NCI-H1105 (cell line): ENCODE measurements at places on chromosomes 11 and 22.

DNA sequence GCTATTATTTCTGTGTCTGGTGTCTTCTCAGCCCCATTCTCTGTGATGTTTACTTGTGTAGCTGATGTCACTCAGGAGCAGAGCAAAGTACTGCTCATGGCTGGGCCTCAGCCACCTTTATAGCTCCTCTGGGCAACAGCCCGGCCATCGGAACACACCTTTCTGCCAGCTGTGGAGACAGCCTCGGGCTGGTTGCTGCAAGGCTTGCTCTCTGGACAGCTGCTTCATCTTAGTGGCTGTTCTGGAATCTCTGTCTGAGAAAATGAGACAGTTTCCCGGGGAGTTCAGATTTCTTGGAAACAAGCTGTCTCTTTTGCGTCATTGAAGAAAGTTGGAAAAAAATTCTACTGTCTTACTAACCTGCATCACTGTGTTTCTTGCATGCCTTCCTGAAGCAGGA, 20.0 kb downstream of the THY1 start:
- DNase-seq, result no peak

DNA sequence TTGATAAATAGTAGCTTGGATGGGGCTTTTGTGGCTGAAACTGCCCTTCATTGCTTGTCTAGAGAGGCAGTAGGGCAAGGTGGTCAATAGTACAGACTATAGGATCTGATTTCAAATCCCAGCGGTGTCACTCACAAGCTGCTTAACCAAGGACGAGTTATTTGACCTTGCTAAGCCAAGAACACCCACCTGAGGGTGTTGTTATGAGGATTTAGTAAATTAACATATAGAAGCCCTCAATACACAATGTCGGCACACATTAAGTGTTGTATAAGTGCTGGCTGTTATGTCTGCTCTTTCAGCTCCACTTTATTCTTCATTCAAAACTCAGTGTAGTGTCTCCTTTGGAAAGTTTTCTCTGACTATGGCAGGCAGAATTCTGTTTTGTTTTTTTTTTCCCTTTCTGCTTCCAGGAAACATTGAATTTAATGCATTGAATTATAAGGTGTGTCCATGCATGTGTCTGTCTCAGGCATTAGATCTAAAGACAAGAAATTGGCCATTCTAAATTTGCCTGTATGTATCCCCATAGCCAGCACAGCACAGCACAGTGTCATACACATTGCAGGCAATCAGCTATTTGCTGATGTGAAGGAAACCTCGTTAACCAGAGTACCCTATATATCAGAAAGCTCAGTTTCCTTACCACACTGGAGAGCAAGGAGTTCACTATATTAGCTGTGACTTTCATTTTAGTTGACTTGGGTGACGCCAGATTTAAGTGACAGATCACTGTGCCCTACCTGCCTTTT, 212.1 kb downstream of the NELL1 start:
- DNase-seq, result no peak

GRCh38 chr11:47854667-47855066, 6.5 kb upstream of the NUP160 start:
- no peak for DNase-seq

- DNase-seq, result no peak
These were observed 7.5 kb downstream of the ALG8 start for GRCh38 chr11:78131956-78132355.

- no peak for DNase-seq
These were observed 33.1 kb upstream of the CYB5R3 start for GRCh38 chr22:42682113-42682851.

- no peak for DNase-seq
These were observed 5.7 kb downstream of the PATE2 start for GRCh38 chr11:125772834-125773505.

DNA sequence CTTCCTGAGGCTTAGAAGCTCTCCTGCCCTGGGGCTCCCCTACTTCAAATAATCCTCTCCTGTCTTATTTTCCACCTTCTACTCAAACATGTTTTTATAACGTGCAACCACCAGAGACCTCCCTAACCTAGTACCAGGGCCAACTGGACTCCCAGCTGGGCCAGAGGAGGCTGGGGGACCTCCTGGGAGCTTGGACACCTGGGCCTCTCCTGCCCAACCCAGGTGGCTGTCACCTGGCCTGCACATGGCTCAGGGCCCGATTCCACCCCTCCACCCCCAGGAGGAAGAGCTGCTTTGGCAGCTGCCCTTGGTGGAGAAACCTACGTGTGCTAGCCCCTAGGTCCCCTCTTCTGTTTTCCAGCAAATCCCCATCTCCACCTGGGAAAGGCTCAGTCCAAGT, 105.2 kb downstream of the ABTB2 start:
- no peak for DNase-seq

- no peak for DNase-seq
These were observed 261.9 kb upstream of the PLET1 start for GRCh38 chr11:112522536-112522935.

DNA sequence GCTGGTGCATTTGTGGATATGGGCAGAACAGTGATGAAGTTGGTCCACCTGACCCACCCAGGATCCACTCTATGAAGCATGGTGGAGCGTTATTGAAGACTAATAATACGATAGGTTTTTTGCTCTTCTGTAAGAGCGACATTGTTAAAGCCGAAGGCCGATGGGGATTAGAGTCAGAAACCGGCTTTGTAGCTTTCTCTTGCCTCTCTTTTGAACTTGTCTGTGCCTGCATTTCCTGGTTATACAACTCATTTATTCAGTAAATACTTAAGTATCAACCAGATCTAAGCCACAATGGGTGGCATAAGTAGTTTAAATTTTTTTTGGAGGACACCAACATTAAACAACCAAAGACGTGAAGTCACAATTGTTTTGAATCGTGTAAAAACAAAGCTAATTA, 93.4 kb downstream of the ARHGAP42 start:
- DNase-seq, result no peak

DNA sequence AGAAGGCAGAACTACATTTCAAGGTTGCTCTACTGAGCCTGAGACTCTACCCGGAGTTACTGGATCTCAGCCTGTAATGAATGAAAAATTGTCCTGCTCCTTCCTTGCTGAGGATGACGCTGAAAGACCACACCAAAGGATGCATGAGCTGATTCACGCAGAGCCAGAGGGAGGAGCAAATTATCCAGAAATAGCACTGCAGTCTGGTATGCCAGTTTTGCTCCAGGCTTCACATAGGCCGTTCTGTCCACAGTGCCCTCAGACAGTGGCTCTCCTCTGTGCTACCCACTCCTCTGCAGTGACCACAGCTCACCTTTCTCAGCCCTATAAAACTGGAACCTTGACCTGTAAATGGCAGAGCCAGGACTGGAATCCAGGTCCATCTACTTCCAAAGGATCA, 79.3 kb upstream of the GALNT18 start:
- no peak for DNase-seq

DNA sequence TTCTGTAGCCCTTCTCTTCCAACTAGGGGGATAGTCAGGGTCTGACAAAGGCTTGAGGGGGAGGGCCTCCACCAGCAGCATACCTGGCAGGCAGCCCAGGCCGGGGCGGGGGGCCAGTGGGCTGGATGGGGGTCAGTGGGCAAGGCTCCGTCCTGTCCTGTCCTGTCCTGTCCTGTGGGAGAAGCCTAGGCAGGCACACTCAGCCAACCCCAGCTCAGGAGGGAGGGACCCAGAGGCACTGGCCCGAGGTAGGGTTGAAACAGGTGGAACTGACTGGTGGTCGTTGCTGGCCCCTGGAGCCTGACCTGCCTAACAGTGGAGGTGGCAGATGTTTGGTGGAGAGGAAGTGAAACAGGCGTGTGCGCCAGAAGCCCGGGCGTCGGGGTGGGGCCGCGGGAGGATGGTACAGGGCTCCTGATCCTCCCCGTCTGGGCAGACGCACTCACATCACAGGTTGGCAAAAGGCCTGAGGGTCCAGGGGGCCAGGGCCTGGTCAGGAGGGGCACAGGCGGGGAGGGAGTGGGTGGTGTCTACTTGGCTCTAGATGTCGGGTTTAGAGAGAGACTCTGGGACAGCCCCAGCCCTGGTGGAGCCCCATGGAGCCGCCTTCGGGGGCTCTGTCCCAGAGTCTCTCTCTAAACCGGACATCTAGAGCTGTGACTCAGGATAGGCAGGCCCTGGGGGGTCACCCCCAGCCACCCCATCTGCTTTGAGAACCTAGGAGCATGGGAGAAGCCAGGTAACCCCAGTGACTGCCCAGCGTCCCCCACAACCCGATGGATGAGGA, 32.5 kb upstream of the GRAMD4 start:
- peak; percentile 26 for DNase-seq

- no peak for DNase-seq
These were observed 15.2 kb downstream of the NRIP3 start for GRCh38 chr11:8988329-8989234.

DNA sequence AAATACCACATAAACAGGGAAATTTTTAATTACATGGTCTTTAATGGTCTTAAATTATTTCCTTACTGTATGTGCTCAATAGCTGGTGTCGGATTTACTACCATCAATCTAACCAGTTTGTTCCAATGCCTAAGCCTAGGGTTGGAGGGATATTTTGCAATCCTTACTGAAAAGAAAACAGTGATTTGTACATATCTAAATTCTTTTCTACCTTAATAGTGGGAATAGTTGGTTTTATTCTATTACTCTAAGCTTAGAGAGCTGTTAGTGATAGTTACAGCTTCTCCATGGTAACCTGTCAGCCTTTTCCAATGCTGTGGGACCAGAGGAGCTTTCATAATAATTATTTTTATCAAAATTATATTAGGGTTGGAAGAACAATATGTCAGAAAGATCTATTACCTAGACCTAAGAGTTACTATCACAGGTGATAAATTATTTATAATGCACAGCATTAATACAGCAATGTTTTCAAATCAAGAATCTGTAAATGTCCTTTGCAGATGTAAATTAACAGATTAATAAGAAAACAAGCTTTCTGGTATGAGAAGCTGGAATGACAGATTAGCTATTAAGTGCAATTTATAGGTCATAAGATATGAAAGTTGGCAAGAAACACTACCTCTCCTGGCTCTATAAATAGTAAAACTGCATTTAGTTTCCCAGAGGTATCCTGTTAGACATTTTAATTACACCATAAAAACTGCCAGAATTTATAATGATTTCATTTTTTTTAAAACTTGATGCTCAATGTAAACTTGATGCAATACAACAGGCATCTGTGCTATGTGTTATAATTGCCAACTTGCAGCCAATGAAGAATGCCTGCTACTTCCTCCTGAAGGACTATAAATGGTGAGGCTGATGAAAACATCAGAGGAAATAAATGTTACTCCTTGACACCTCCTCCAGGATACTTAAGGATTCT, 262.0 kb upstream of the PITPNB start:
- no peak for DNase-seq

GRCh38 chr22:37232140-37232998, 11.7 kb downstream of the RAC2 start:
- no peak for DNase-seq

DNA sequence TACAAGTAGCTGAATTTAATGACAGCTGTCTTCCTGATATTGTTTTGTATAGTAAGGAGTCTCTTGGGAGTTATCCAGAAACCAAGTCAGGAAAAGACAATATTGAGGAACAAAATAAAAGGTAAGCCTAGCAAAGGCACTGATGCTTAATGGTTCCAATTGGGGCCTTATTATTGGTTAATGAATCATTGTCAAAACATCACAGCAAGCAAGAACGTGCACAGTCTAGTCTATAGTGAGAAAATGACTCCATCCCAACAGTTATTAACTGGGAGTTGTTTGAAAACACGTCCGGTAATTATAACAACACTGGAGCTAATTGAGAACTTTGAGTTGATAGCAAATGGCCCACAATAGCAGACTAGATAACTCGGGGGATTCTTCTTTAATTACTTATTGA, 17.7 kb downstream of the BSX start:
- DNase-seq, result peak; percentile 77

DNA sequence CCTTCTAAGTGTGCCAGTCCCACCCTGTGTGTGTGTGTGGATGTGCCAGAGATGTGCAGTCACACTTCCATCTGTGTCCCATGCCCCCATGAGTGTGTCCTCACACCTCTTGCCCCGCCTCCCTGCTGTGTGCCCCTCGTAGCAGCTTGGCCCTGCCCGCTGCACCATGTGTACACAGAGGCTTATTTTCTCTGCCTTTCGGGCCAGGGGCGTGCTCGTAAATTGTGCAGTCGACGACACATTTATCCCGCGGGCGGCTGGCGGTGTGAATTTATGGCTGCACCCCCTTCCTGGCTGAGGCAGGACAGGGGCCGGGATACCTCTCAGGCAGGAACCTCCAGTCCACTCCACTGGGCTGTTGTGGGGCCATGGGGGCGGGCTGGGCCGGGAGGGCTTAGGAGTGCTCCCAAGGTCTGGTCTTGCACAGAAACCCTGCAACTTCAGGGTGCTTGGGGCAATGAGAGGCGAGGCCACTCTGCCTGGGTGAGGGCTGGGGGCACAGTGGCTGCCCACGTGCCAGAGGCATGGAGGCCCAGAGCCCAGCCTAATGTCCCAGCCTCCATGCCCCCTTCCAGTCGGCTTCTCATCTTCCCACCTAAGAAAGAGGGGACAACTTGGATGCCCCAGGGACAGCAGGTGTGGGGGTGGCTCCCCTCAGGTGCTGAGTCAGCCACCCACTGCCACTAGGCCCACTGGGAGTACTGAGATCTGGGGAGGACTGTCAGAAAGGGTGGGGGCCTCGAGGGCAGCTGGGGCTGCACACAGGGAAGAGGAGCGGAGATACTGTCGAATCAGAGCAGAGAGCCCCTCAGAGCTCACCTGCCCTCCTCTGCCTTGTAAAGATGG, 12.5 kb downstream of the GP1BB start:
- DNase-seq, result no peak

DNA sequence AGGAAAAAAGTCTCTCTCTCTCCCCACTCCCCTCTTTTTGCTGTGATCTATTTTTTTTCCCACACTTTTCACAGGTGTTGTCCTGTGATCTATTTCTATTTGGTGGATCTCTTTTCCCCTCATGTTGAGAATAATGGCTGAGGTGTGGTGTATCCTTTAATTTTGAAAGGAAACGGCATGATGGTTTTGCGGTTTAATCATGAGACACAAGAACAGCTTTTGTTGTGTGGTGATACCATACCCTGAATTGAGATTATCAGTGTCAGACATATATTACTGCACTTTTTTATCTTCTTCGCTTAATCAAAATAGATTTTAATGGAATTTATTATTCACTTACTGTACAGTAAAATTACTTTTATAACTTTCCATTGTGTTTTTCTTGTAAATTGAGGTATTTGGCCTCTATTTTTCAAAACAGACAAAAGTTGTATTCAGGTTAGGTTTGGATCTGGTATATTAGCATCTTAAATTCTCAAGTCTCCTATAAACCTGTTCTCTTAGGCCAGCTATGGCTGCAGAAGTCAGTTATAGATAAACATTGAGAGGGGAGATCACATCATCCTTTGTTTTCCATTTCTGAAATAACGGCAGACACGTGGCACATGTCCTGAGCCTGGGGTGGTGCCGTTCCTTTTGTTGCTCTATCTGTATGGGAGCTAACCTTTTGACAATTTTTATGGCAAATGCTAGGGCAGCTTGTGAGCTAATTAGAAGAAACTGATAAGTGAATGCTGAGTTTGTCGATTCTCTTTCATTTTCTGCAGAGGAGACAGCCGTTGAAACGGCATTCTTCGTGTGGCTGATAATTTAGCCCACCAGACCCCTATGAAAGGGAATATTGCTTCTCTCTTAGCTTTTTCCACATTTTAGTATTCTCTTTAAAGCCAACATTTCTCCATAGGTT, 25.8 kb downstream of the NF2 start:
- no peak for DNase-seq
